ENCODE measurements at places on chromosomes 6 and 20.

DNA sequence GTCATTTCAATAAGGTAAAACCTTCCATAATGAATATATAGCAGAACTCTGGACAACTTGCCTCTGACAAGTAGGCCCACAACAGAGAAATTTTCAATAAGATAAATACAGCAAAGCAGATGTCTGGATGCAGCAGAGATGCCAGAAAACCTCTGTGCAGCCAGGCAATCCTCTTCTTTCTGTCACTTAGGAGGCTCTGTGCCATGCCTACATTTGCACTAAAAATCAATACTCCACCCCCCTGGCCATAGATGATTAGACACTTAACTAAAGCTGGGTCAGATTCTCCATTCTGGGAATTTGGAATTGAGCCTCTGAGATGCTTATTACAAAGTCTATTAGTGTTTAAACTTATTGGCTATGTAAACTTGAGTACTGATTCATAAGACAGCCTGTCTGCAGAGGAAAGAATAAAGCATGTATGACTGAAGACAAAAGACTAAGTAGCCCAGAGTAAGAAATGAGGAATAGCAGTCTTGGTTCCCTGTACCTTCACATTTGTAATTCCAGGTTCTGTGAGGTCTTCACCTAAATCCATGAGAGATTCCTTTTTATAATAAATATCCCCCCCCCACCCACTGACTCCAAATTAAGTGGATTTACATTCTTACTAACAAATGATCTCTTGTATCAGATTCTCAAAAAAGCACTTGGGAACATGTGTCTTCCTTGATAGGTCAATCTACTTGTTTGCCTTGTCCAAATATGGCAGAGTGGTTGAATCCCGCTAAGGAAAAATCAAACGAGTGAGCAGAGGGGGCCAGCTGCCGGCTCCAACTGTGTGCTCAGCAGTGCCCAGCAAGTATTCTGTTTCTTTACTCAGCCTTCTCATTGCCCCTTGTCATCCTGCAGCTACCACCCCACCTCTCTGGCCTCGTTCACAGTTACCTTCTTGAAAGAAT, 20.4 kb downstream of the MAN1A1 start:
- DNase-seq: no peak

GRCh38 chr6:131547488-131547887, 25.5 kb upstream of the ARG1 start:
- no peak for DNase-seq

GRCh38 chr20:46368902-46369268, 37.5 kb downstream of the ELMO2 start:
- DNase-seq: no peak

GRCh38 chr6:163695414-163695864, 280.9 kb downstream of the QKI start:
- no peak for DNase-seq

- DNase-seq: no peak
These were observed 43.4 kb downstream of the SMPDL3A start for GRCh38 chr6:122832459-122832858.

GRCh38 chr6:165913676-165914570, 250.9 kb upstream of the PDE10A start:
- DNase-seq: no peak

- no peak for DNase-seq
These were observed 969.7 kb downstream of the KIF16B start for GRCh38 chr20:15603506-15603905.

Data from dermis microvascular lymphatic vessel endothelial cell (primary cell).